GM12878 (cell line): ENCODE measurements at places on chromosomes 11 and 22.
A peak's percentile ranks its signal among the peaks of the same experiment; 100 is the strongest.

- DNase-seq: no peak
Observed at GRCh38 chr11:132115454-132115853, 745.0 kb downstream of the NTM start.

DNA sequence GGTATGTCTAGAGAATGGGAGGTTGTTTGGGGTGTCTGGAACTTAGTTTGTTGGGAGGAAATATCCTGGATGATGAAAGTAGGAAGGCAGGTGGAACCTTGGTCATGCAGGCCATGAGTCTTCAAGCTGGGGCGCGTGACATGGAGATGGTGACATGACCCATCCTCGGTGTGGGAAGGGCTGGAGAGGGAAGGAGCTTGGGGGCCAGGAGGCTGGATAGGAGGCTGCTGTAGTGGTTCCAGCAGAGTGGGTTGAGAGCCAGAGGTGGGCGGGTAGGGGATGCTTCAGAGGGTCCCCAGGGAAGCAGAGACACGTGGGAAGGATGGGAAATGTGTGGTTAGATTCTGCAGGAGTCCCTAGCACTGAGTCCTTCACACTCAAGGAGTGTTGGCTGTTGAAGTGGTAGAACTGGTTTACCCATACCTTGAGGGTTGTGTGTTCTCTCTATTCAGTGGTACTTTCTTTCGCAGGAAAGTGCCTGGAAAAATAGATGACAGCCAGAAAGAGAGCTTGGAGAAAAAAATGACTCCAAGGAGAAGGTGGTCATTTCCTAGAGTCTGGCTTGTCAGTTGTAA is 56.8 kb downstream of the LDLRAD3 start:
- no peak for DNase-seq

DNA sequence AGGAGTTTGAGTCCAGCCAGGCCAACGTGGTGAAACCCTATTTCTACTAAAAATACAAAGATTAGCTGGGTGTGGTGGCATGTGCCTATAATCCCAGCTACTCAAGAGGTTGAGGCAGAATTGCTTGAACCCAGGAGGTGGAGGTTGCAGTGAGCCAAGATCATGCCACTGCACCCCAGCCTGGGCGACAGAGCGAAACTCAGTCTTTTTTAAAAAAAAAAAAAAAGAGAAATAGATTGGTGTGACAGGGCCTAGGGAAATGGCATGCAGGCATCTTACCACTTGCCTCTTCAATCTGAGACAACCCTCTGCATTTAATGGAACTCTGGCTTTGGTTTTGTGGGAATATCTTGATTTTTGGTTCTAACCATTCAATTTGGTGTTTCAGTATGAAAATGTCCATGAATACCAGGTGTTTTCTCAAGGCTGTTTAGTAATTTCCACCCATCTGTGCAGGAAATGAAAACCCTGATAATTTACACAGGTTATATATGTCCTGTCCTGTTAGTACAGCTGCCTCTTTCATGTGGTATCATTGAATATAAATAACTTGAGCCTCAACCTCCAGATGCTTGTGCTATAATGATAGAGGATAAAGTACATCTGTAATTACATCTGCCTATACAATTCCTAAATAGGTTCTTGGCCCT is 8.4 kb downstream of the XBP1 start:
- peak; percentile 80 for DNase-seq

DNA sequence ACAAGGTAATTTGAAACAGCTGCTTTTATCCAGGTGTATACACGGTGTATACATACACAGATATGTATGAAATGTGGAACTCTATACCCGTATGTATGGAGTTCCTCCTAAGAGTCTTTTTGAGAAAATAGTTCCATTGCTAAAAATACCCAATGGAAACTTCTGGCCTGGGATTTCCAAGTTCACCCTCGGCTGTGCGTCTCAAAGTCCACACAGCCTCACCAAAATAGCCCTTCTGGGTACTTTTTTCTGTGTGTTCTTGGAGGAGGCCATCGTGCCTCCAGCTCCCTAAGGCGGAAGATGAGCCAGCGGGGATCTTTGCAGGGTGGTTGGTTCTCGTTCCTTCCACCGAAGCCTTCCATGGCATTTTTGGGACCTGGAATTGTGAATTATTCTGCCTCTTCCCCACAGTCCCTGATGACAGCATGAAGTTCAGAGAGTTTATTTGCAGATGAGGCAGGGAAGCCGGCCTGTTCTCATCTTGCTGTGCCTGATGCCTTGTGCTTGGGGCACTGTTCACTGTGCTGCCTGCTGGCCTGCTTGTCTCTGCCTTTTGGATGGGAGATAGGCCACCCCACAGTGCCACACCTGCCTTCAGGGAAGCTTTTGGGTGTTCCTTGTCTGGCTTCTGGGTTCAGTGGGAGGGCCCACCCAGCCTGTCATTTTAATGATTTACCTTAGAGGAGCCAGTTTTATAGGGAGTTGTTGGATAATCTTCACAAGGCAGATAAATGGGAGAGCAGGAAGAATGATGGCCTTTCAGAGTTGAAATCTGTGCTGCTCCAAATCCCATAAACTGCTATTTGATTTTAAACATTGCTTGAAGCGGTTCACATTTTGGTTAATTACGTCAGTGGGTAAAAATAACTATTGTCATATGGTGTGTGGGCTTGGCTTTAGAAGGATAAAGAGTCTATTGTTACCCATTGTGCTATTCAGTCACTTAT is 112.7 kb upstream of the OR4B1 start:
- no peak for DNase-seq

- no peak for DNase-seq
Observed at GRCh38 chr11:11898648-11899047, 56.9 kb downstream of the USP47 start.

DNA sequence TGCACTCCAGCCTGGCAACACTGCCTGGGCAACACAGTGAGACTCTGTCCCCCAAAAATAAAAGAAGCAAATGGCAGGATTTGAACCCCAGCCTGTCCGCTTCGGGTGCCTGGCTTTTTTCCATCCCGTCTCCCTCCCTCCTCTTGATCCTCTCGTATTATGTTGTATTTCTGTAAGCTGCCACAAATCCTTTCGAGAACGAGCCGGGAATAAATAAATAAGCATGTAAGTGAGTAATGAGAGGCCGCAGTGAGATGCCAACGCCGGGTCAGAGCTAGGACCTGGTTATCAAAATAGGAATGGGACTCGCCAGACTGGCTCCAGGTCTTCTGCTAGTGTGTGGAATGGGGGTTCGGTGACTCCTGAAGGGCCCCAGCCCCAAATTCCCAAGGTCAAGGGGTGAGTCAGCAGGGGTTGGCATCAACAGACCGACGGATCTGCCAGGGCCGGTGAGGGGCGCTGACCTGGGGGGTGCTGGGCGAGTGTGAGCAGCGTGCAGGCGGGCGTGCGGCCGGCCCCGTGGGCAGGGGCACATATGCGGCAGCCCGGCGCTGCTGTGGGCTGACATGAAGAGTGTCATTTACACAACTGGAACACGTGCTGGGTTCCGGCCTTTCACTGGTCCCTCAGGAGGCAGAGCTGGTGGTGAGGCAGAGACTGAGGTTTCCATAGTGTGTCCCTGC is 47.8 kb downstream of the FLRT1 start:
- no peak for DNase-seq

GRCh38 chr11:93784935-93785360 is 866 bp downstream of the MED17 start:
- DNase-seq: no peak

- DNase-seq: no peak
Observed at GRCh38 chr22:46070803-46071450, 79.4 kb upstream of the PPARA start.

DNA sequence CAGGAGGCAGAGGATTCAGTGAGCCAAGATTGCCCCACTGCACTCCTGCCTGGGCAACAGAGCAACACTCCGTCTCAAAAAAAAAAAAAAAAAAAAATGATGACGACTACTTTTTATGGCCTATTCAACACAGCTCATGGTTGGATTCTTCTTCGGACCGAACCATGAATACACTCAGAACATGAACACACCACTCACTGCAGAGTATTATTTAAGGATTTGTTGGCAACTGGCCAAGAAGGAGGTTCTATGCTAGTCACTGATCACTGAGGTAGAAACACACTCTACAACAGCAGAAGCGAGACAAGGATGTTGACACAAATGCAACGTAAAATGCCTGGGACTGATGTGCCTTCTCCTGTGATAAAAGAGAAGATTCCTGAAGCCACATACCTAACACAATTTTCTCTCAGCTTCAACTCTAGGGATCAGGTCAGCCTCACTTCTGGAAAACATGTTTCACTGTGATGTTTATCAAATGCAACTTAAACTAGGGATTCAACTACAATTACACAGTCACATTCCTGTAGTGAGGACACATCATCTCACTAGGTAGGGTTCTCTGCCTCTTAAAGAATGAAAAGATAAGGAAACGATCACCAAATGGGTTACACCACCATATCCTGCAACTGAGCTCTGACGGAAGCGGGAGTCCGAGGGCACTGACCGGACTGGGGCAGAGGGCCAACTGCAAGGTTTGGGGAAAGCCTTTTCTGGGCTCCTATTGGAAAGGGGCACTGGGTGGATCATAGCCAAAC is 82.5 kb downstream of the SGSM3 start:
- no peak for DNase-seq

DNA sequence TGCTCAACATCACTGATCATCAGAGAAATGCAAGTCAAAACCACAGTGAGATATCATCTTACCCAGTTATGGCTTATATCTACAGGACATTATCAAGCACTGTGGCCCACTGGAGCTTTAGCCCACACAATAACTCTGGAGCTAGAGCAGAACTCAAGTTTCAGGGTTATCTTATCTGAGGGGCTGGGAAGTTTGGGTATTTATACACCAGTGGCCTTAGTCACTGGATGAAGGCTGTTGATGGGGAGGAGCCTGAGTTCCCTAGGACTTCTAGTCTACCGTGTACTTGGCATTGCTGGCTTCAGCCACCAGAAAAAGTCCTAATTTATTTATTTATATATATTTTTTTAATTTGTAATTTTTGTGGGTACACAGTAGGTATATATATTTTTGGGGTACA is 19.3 kb downstream of the HSD17B12 start:
- DNase-seq: no peak

- no peak for DNase-seq
Observed at GRCh38 chr11:77617892-77618291, 19.7 kb downstream of the CLNS1A start.

- no peak for DNase-seq
Observed at GRCh38 chr11:26244207-26244606, 87.7 kb upstream of the ANO3 start.

DNA sequence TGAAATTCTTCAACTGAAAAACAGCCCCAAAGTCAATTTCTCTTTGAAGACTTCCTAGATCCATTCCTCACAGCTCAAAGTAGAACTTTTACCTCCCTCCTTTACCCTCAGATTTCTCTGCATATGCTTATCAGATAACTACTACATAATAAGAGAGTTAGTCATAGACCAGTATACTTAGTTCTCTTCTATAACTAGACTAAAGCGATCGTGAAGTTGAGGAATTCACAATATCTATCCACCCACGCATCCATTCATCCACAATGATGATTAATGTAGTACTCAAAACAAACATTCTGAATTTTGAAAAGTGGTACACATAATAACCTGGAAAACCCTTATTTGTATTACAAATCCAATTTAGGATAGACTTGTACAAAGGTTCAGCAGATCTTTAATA is 800.9 kb upstream of the TENM4 start:
- DNase-seq: no peak

DNA sequence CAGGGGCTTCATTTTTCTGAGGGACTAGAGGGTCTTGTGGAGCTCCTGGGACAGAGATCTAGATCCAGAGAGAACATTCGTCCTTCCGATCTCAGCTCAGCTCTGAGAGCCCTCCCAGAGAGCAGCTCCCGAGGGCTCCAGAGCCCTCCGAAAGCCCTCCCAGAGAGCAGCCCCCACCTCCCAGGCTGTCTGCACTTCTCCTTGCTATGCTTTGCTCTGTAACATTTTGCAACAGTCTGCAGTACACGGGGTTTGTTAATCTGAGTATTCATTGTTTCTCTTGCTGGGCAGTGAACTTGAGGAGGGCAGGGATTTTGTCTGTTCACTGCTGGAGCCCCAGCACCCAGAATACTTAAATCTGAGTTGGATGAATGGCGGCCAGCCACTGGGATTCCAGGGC is 2.6 kb downstream of the GGA1 start:
- no peak for DNase-seq

GRCh38 chr11:8586184-8586583 is 7.8 kb downstream of the STK33 start:
- DNase-seq: no peak

GRCh38 chr11:85406841-85407240 is 220.3 kb downstream of the DLG2 start:
- DNase-seq: no peak

DNA sequence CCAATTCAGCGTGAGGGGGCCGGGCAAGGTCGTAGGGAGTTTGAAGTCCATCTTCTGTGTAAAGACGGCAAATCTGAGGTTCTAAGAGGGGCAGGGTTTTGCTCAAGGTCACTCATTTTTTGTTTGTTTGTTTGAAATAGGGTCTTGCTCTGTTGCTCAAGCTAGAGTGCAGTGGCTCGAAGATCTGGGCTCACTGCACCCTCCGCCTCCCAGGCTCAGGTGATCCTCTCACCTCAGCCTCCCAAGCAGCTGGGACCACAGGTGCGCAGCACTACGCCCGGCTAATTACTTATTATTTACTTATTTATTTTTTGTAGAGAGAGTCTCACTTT is 355 bp upstream of the AP1B1 start:
- no peak for DNase-seq

DNA sequence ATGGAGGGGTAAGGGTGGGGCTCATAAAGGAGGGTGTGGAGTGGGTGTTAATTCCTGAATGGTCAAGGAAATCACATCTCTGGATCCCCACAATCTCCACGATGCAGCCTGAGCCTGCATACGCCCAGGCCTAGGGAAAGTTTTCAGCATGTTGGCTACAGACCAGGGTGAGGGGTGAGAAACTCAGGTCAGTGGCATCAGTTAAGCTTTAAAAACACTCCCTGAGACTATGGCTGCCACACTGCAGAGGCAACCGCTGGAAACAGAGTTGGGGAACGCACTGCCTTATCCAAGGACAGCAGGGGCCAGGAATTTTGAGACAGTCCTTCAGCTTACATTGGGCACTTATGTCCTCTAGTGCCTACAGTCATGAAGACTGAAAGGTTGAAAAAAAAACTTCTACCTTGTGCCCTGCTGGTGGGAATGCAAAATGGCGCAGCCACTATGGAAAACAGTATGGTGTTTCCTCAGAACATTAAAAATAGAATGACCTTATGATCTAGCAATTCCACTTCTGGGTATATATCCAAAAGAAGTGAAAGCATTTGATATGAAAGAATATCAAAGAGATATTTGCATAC is 19.7 kb downstream of the DKK3 start:
- DNase-seq: no peak

- DNase-seq: no peak
Observed at GRCh38 chr11:10413268-10413667, 41.8 kb upstream of the AMPD3 start.

DNA sequence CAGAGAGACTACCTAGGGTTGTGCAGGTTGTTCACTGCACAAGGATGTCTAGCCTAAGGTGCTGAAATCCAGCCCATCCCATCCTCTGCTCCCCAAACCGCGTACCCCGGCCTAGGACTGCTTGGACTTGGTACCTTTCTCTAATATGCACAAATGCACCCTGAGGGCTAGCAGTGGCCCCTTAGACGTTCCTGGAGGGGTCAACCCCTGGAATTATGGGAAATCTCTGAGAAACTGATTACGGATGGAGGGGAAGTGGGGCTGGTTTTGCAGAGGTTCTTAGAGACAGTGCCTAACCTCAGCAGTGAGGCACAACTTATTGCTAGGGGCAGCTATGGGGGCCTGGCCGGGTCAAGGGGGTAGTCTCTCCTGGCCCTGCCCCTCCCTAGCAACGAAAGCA is 2.5 kb downstream of the C11orf68 start:
- no peak for DNase-seq

GRCh38 chr11:45512471-45513148 is 152.8 kb downstream of the CHST1 start:
- DNase-seq: no peak

- DNase-seq: no peak
Observed at GRCh38 chr22:32617271-32617670, 142.7 kb downstream of the FBXO7 start.
